PC-9 (cell line): ENCODE measurements at places on chromosomes 6 and 20.
A peak's percentile ranks its signal among the peaks of the same experiment; 100 is the strongest.

GRCh38 chr20:63873477-63873971 lies 8.5 kb downstream of the TPD52L2 start:
- DNase-seq: peak; percentile 52

DNA sequence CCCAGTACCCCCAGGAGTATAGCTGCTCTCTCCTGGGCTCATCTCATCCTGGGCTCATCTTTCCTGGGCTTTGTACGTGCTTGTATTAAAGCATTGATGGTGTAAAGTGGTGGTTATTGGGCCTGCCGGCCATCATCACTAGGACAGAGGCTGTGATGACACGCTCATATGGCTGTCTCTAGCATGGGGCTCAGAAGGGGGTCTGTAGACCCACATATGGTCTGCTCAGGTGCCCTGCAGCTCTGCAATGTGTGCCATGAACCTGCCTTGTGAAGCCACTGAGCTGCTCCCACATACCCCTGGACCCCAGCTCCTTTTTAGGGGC lies 143.4 kb downstream of the CDC5L start:
- no peak for DNase-seq

DNA sequence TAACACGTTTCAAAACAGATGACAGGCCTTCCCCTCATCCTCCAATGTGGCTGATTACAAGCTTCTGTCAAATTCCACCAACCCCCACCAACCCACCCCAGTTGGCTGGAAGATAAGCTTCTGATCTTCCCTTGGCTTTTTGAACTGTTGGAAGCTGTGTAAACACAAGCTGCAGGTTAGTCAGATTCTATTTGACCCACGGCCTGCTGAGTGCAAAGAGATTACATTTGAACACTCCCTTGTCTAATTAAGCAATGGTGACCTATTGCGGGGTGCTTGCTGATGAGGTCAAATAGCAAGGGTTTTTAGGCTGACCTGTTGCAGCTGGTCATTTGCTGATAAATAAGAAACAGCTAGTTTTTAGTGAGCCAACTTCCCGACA lies 379.7 kb downstream of the BMP2 start:
- DNase-seq: no peak

- DNase-seq: no peak
Observed at GRCh38 chr6:99093456-99094190, 145.9 kb upstream of the FBXL4 start.

DNA sequence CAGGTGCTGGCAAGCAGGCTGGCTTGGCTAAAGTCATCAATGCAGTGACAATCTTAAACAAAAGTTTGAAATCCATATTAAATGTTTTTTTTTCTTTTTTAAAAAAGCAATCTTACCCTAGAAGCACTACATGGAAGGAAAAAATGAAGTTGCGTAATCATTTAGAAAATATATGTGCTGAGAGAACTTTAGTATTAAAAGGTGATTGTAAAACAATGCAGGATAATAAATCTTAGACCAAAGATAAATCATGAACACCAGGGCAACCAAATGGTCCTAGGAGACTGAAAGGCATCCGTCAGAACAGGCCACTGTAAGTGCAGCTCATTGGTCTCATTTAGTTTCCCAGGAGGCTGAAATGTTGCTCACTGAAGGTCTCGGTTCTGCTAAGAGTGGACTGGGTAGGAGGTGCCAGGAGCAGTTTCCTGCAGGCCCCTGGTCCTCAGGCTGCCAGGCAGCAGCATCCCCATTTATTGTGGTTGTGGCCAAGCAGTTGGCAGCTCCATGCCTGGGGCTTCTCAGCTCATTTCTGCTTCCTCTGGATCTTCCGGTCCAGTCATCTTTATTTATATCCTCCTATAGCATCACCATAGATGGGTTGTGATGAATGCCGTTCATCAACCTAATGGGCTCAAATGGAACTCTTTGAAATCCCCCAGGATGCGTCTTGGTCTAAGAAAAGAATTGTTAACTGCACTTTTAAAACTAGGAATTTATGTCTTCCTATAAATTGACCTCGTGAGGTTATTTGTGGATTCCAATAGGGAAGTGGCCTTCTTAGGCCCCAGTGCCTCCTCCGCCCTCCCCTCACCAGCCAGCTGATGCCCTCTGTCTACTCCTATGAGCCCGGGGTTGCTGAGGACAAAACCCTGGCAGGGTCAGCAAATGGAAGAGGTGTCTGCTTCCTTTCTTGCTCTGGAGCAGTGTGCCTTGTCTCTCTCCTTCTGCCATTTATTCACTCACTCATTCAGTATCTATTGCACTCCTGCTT lies 269.0 kb downstream of the UST start:
- DNase-seq: no peak

DNA sequence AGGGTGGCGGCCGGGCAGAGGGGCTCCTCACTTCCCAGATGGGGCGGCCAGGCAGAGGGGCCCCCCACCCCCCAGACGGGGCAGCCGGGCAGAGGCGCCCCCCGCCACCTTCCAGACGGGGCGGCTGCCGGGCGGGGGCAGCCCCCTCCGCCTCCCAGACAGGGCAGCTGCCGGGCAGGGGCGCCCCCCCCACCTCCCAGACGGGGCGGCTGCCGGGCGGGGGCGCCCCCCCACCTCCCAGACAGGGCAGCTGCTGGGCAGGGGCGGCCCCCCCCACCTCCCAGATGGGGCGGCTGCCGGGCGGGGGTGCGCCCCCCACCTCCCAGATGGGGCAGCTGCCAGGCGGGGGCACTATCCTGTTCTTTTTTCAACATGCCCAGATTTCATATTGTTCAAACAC lies 78.2 kb upstream of the DST start:
- no peak for DNase-seq

DNA sequence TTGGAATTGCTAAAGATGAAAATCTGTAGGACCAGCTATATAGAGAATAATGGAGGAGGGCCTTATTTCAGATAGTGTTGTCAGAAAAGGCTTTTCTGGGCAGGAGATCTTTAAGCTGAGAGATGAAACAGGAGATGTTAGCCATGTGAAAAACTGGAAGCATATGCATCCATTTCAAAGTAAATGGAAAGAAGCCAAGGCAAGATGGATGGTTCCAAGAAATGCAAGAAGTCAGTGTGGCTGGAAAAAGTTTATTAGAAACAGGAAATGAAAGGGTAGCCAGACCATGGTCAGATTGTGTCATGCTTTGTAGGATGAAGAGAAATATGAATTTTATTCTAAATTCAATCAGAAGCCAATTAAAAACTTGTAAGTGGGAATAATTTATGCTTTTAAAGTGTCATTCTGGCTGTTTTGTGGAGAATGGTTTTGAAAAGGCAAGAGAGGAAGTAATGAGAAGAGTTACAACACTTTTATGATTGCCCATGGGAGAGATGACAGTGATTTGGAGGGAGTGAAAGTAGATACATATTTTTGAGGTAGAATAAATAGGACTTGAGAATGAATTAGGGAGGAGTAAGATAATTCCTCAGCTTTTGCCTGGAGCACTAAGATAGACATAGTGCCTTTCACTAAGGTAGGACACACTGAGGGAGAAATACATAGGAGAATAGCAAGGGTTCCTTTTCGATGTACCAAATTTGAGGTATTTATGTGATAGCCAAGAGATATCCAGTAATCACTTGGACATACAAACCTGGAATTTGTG lies 620.1 kb downstream of the HTR1B start:
- no peak for DNase-seq

GRCh38 chr20:37917461-37917860 lies 14.5 kb downstream of the VSTM2L start:
- DNase-seq: no peak

GRCh38 chr6:148703900-148704299 lies 42.9 kb upstream of the UST start:
- no peak for DNase-seq

- no peak for DNase-seq
Observed at GRCh38 chr6:169153401-169153800, 100.2 kb downstream of the THBS2 start.

GRCh38 chr20:3121955-3122610 lies 37.6 kb upstream of the AVP start:
- DNase-seq: no peak

- no peak for DNase-seq
Observed at GRCh38 chr6:160376445-160376844, 28.3 kb downstream of the SLC22A3 start.

DNA sequence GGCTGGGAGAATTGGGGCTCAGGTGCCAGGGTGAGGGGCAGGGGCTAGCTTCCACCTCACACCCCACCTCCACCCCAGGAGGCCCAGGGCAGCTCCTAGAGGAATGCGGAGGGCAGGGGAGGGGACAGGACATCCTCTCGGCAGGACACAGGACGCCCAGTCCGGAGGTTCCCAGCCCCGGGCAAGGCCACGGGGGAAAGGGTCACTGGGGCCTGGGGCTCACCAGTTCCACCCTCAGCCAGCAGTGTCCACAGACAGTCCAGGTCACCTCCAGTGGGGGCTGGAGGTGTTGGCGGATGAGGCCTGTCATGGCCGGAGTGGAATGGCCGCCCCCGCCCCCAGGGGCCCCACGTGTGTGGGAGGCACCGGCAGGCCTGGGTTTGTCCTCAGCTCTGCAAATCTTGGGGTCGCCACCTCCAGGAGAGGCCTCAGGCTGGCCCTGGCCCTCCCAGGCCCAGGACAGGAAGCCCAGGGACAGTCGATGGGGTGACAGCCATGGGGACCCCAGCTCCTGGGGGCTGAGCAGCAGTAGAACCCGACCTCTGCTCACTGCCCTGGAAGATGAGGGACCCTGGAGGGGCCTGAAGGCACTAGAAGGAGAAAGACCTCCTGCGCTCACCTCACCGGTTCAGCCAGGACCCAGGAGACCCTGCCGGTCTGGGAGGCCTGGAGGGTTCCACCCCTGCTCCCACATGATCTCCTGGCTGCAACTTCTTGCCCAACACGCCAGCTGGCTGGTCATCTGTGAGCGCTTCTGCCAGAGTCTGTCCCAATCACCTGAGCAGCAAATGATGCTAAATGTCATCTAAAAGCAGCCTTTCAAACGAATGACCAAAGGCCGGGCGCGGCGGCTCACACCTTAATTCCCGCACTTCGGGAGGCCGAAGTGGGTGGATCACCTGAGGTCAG lies 13.0 kb upstream of the ABHD16B start:
- DNase-seq: no peak

- DNase-seq: no peak
Observed at GRCh38 chr6:112288475-112288874, 34.1 kb upstream of the LAMA4 start.

GRCh38 chr6:35742842-35743241 lies 6.0 kb downstream of the ARMC12 start:
- no peak for DNase-seq

DNA sequence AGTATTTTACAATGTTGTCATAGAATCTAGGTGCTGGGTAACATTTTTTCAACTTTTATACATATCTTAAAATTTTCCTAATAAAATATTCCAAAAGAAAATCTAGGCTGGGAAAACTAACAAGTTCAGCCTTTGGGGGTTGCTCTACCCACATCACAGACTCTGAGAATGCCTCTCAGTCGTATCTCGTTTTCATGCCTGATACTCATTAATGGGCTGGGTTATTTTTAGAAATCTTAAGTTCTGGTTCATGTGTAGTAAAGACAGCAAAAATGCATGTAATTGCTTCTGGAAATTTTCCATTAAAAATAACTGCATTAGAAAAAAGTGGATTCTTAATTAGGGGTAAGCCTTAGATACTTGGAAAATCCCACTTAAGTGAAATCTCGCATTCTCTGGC lies 149.3 kb downstream of the SLC24A3 start:
- no peak for DNase-seq

DNA sequence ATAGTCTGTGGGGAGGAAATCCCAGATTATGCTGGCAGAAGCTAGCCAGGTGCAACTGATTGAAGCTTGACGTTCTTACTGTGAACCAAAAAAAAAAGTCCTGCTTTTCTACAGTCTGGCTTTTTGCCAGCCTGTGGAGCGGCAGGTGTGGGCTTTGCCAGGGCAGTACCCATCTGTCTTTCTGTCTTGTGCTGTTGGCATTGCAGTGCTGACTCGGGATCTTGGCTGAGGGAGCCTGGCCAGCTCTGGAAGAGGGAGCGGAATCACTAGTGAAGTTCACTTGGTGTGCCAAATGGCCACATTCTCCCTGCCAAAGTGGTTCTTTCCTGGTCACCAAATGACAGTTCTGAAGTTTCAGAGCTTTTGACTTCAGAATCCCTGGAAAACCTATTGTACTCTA lies 5.0 kb downstream of the KIF3B start:
- no peak for DNase-seq

- no peak for DNase-seq
Observed at GRCh38 chr6:108795122-108795521, 53.1 kb upstream of the ARMC2 start.

- DNase-seq: peak; percentile 38
Observed at GRCh38 chr20:46206025-46206424, 87.9 kb downstream of the CD40 start.

DNA sequence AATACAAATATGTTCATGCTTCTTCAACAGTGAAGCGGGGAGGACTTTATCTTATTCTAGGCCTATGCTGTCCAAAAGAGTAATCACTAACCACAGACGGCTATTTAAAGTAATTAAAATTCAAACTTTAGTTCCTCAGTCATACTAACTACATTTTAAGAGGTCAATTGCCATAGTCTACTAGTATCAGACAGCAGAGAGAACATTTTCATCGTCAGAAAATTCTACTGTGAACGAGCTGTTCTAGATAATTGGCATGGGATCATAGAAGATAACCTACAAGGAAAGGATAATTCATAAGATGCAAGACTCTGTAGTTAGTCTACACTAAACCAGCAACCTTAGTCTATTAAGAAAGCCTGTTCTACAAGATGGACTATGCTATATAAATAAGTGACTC lies 44.4 kb downstream of the PRKN start:
- DNase-seq: no peak

DNA sequence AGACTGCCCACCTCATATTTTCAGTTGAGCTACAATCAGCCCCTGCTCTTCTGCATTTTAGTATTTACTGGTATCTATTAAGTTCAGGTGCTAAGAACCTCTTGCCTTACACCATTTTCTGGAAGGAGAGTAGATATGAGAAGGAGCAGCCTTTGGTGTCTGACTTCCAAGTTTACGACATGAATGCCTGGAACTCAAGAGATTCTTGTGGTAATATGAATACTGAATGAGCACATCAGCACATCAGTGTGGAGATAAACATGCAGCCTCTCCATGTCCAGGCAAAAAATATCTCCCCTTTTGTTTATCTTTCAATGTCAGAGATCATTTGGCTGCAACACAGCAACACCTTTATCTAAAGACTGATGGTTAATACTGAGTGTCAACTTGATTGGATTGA lies 65.8 kb upstream of the THEMIS start:
- DNase-seq: no peak

DNA sequence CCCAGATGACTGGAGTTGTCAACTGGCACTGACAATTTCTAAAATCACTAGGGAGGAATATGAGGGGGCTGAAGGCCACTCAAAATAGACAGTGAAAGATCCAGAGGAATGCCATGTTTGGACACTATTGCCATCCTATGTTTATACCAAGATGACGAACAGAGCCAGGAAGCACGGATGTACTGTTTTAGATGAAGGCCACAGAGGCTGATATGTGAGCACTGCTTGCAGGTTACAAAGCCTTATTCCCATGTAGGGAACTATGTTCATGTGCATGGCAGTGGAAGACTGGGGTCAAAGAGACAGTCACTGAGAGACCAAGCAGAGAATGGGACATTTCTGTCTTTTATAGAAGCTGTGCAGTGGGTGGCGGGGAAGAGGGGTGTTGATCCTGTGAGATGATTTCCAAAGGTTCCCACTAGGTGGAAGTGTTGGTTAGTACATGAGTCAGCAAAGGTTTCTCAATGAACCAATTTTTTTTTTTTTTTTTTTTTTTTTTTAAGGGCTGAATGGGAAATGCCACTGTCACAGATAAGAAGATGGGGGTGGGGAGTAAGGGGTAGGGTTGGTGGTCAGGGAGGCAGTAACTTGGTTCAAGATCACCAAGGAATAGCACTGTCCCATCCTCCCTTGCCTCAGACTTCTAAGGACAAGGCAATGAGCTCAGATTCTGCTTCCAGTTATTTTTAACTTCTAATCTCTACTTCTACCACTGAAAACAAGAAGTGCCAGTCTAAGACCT lies 46.7 kb upstream of the MOCS1 start:
- peak; percentile 12 for DNase-seq
